ENCODE measurements at places on chromosomes 3 and 15.

- DNase-seq, result no peak
These were observed 9.8 kb upstream of the TXNRD3 start for GRCh38 chr3:126664591-126665214.

DNA sequence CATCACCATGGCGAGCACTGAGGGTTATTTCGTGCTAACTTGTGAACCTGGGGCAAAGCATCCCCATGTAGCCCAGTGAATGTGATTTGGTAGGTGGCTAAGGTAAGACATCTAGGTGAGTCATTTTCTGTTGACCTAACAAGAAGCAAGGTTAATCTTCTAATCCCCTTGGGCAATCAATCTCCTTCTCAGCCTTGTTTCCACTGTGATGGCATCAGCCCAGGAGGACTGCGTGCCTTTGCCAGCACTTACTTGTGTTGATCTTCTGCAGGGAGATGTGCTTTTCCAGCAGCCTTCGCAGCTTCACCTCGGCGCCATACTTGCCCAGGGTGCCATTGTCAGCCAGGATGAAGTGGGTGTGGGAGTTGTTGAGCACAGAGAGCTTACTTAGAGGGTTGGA is 35.7 kb downstream of the TRPM1 start:
- no peak for DNase-seq

GRCh38 chr15:64125978-64126377 is 25.6 kb upstream of the SNX22 start:
- DNase-seq, result no peak

DNA sequence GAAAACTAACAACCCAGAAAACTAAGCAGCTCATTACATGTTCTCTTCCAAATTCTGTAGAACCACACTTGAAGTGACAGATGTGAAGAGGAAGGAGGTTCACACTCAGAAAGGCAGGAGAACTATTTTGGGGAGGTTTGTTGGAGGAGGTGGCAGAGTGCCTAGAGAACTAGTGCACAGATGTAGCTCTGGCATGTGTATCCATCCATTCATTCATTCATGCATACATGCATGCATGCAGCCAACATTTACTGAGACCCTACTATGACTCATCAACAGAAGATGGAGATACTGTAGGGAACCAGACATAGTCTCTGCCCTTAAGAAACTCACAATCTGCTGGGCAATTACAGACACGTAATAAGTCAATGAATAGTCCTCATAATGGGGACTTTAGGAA is 116.7 kb downstream of the ERC2 start:
- DNase-seq, result no peak

GRCh38 chr15:75926931-75927330 is 23.3 kb downstream of the FBXO22 start:
- no peak for DNase-seq

GRCh38 chr3:138314751-138315150 is 14.9 kb downstream of the NME9 start:
- DNase-seq, result no peak

DNA sequence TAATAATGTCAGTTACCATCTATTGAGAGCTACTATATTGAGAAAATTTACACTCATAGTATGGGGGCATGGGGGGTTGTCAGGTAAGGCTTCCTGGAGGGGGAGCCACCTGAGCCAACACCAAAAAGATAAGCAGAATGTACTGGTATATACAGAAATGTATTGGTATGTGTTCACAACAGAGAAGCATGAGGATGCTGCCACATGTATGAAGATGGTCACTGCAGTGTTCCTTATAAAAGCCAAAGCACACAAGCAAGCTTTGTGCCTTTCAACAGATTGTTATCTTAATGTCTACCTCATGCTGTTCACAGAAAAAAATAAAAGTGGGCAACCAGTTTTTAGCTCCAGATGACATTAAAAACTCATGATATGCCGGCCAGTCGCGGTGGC is 149.0 kb downstream of the MAGI1 start:
- DNase-seq, result no peak
